Hematopoietic multipotent progenitor cell treated with erythropoietin and hydrocortisone succinate and interleukin-3 and kit ligand, for 4 days (in vitro differentiated cells): ENCODE measurements at places on chromosomes 6 and 20.

DNA sequence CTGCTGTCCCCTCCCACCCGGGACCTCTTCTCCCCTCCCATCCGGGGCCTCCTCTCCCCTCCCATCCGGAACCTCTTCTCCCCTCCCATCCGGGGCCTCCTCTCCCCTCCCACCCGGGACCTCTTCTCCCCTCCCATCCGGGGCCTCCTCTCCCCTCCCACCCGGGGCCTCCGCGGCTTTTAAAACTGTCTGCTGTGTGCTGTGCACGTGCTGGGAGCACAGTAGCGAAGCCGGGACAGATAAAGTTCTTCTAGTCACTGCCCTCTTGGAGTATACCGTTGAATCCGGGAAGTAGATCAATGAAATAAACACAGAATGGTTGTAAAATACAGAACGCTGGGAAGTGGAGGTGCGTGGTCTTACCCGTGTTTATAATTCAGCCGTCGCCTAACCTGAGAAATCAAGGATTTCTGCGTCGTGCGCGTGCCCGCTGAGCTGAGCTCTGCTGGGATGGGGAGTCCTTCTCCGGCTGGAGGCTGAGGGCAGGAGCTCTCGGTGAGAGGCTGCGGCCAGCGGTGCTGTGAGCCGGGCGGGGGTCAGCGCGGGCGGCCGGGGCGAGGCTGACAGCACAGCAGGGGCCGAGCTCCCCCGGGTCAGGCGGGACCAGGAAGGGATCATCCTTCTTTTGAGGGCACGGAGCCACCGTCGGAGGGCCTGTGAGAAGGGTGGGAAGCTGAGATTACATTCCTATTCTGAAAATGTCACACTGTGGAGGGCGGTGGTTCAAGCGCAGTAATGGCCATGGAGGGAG, 19.6 kb upstream of the KIF25 start:
- no peak for DNase-seq

- no peak for DNase-seq
These were observed 107.5 kb downstream of the TMEM170B start for GRCh38 chr6:11645016-11645415.

DNA sequence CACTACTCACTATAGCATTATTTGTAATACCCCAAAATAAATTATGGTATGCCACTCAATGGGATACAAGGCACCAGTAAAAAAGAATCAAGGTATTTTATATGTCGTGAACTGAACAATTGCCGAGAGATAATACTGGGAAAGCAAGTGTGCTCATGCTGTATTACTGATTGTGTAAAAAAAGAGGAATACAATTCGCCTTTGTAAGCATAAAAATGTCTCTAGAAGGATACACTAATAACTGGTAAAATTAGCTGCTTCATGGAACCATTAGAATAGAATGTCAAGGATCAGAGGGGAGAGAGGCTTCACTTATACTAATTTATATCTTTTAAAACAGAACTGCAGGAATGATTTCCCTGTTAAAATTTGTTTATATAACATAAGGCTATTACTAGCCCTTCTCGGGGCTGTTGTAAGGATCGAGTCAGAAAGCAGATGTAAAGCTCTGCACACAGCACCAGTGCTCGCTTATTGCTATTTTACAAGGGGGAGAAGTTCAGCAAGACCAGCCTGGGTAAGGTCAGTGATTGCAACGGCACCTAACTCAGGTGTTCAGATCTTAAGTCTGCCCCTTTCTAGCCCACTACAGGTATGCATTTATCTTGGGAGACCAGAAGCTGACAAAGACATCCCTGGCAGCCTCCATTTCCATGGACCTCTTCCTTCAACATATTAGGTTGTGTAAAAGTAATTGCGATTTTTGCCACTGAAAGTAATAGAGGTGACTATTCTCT, 61.6 kb downstream of the MYH7B start:
- DNase-seq: no peak

- peak; percentile 75 for DNase-seq
These were observed 39.6 kb upstream of the CD93 start for GRCh38 chr20:23125625-23126191.

GRCh38 chr6:124688369-124688768, 273.9 kb upstream of the RNF217 start:
- no peak for DNase-seq

GRCh38 chr6:163526346-163526745, 111.8 kb downstream of the QKI start:
- no peak for DNase-seq

DNA sequence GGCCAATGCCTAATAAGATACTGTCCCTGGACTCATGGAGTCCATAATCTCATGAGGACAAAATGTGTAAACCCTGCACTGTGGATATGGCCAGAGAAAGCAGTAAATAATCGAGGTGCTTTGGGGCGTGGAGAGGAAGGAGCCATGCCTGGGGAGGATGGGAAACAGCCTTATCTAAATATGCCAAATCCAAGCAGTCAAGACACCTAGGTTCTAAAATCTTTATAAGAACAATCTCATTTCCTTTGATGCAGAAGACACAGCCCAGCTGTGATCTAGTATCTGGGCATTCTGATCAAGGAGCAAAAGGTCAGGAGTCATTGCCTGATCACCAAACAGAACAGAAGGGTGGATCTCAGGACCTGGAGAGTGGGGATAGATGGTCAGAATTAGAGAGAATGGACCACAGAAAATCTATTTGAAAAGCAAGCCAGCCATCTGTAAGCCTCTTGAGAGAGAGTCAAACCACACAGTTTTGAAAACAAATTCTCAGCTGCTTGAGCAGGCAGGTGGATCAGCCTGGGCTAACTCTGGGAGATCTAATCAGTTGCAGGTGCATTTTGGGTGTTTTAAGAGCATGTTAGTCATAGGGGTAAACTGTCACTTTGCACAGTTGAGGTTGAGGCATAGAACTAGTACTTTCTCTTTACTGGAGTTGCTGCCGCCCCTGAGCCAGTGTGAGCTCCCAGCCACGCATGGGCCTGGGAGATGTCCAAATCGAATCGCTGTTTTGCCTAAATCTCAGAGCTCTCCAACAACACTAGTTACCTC, 130.8 kb upstream of the TNFAIP3 start:
- DNase-seq: no peak

GRCh38 chr6:41404182-41404845, 68.9 kb downstream of the NCR2 start:
- no peak for DNase-seq

DNA sequence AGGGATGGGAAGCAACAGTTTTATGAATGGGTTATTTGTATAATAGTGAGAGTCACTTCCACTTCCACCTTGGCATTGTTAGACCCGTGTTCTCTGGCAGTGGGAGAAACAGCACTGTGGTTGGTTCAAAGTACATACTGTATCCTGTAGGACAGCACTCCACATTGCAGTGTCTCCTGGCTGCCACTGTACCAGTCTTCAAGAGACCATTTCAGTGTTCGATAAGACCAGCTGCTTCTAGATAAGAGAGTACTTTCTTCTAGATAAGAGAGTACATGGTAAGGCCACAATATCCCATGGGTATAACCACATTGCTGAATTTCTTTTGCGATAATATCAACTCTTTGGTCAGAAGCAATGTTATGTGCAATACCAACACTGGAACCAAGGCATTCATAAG, 28.8 kb downstream of the FITM2 start:
- peak; percentile 76 for DNase-seq

DNA sequence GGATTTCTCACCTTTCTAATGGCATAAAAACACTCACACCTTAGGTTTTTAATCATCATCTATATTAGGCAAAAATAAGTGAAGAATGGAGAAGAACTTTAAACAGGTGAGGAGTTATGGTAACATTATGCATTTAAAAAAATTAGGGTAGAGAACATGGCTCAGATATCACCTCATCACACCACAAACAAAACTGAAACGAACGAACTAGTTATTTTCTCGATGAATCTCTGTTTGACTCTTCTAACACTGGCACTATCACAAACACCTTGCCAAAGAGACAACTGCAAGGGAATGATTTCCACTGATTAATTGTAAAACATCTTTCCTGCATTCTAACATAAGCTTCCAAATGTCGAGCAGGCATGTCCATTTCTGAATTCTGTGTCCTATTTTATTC, 286.1 kb upstream of the GJE1 start:
- no peak for DNase-seq

GRCh38 chr6:17473554-17473953, 80.2 kb downstream of the CAP2 start:
- no peak for DNase-seq

DNA sequence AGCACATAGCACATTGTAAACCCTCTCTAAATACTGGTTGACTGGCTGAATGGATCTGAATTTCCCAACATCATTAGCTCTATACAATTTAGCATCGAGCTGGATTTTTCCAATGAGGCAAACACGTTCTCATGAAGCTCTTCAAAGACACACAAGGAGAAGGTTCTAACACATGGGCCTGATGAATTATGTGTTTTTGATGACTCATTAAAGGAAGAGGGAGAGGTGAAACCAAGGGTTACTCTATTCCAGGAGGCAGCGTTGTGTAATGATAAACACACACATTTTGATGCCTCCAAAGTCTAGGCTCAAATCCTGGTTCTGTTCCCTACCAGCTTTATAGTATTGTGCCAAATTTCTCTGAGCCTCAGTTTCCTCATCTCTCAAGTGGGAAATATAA, 84.3 kb downstream of the PFDN4 start:
- DNase-seq: no peak

- no peak for DNase-seq
These were observed 158.7 kb upstream of the PRND start for GRCh38 chr20:4563031-4563430.

GRCh38 chr20:49037962-49038387, 8.1 kb upstream of the CSE1L start:
- DNase-seq: peak; percentile 95

DNA sequence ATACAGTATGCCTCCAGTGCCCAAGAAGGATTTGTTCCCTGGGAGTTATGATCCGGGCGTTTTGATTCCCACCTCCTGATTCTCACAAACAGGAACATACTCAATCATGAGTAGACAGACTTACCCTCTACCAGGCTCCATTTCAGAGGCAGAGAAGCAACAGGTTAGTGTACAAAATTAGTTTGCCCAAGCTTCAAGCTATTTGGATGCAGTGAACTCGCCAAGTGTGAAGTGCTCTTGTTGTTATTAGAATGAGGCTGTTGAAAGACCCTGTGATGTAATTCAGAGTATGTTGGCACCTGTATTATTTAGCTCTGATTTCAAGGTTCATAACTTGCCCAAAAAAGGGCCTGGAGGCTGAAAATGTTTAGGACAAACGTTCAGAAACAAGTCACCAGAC, 247.0 kb downstream of the PHACTR1 start:
- no peak for DNase-seq

GRCh38 chr6:130864344-130864743, 37.1 kb downstream of the SMLR1 start:
- no peak for DNase-seq

- no peak for DNase-seq
These were observed 170.3 kb upstream of the KCNG1 start for GRCh38 chr20:51193066-51193772.

GRCh38 chr6:36276581-36277536, 7.0 kb downstream of the PNPLA1 start:
- DNase-seq: no peak
